CD4-positive, alpha-beta T cell treated with Interleukin-2 at 100 ng/mL for 4 hours (primary cell): ENCODE measurements at places on chromosomes 5 and 9.

DNA sequence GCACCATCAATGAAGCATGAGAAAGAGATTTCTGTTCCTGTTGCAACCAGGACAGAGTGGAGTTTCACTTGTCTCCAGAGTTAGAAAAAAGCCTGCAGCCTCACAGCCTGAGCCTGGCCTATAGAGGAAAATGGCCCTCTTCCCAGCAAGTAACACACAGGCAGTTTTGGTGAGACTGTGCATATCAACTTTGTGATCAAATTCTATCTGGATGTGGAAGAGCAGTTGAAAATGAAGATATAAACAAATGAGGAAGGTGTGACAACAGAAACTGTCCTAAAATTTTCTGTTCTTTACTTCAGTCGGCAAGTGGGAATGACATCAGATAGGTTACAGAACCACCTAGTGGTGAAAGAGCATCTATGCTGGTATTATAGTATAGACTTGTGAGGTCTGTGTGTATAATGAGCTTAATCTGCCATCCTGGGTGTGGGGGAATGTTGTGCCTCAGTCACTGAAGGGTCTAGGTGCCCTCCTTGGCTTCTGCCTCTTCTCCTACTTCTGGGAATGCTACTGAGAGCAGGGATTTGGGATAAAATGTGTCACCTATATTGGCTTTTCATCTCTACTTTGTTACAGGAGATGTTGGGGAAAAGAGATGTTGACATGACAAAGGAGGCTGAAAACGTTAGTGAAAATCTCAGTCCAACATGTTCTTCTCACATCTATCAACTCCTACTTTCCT, 28.2 kb downstream of the YIPF5 start:
- DNase-seq: peak; percentile 30

DNA sequence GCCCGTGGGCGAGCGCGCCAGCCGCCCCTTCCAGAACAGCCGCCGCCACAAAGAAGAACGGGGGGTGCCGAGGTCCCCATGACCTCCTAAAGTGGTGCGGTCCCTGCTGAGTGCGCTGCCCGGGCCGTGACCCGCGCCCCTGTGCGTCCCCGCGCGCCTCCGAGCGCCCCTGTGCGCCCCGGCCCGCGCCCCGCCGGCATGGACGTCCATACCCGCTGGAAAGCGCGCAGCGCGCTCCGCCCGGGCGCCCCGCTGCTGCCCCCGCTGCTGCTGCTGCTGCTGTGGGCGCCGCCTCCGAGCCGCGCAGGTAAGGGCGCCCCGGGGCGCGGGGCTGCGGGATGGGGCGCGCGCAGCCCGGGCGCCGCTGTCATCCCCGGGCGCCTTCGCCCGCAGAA, 384 bp downstream of the COL5A1 start:
- no peak for DNase-seq

- DNase-seq: no peak
Observed at GRCh38 chr9:116843863-116844620, 156.9 kb downstream of the TRIM32 start.

GRCh38 chr5:65999061-65999723, 72.8 kb downstream of the ERBIN start:
- DNase-seq: no peak

GRCh38 chr5:113052041-113052795, 75.6 kb downstream of the DCP2 start:
- DNase-seq: no peak

DNA sequence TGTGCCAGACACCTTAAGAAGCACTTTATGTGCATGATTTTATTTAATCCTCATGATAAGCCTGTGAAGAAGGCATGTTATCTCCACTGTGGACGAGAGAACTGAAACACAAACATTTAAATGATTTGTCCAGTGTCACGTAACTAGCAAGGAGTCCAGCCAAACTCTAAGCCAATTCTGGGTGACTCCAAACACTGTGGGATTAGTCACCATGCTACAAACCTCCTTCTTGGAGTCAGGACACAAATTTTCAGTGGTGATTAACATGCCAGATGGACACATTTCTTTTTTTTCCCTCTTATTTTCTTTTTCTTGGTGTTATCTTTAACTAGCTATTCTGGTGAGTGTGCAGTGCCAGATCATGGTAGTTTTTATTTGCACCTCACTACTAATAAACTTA, 316.8 kb downstream of the NDUFS4 start:
- no peak for DNase-seq

- DNase-seq: no peak
Observed at GRCh38 chr9:4147476-4148230, 152.2 kb downstream of the GLIS3 start.

GRCh38 chr9:37977851-37978480, 74.0 kb upstream of the SLC25A51 start:
- DNase-seq: no peak

DNA sequence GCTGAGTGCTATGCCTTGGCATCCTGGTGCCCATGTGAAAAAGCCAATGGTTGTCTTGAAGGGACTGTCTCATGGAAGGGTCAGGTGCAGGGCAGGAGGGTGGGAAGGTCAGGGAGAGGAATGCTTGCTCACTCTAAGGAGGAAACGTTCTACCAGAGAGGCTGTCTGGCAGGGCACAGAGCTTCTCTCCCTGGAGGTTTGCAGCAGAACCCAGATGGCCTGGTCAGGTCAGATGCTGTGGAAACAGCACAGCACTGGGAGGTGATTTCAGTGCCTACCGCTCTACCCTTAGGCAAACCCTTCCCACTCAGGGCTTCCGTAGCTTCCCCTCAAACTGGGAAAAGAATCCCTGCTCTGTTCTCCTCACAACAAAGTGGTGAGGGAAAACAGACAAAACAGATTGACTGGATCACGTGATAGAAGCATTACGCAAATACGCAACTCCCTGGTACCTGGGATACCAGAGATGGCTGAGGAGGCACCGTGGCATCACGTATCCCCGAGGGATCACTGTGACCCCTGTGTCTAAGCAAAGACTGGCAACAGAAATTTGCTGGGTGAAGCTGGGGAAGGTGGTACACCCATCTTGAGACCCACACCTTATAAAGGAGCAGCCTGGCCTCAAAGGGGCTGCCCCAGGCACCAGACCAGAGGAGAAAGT, 3.9 kb upstream of the MGAT1 start:
- DNase-seq: no peak

DNA sequence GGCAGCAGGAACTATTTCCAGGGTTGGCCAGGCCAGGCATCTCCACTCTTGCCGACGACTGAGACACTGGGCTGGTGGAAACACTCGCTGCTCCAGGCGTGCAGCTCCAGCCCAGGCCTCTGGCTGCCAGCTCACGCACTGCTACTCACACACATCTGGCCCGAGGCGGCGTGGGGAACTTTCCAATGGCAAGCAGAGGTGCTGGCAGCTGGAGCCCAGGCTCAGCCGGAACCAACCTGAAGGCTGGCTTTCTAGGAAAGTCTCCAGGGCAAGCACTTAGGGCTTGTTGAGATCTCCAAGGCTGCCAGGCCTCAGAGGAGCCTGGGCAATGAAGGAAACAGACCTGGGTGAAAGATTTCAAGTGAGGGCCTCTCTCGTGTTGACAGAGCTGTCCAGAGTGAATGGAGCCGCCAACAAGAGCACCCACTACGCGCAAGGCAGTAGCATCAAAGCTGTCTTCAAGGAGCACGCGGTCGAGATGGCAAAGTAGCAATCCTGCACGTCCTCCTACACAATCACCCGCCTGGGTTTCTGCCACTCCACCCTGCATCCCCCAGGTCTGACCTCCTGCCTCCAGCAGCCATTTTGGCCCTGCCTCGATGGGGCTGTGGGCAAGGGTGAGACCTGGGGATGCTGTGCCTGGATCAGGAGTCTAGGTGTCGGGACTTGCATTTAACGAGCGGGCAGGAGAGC, 14.4 kb downstream of the SH3PXD2B start:
- DNase-seq: no peak

GRCh38 chr9:94298949-94299599, 29.4 kb downstream of the NUTM2F start:
- DNase-seq: no peak

DNA sequence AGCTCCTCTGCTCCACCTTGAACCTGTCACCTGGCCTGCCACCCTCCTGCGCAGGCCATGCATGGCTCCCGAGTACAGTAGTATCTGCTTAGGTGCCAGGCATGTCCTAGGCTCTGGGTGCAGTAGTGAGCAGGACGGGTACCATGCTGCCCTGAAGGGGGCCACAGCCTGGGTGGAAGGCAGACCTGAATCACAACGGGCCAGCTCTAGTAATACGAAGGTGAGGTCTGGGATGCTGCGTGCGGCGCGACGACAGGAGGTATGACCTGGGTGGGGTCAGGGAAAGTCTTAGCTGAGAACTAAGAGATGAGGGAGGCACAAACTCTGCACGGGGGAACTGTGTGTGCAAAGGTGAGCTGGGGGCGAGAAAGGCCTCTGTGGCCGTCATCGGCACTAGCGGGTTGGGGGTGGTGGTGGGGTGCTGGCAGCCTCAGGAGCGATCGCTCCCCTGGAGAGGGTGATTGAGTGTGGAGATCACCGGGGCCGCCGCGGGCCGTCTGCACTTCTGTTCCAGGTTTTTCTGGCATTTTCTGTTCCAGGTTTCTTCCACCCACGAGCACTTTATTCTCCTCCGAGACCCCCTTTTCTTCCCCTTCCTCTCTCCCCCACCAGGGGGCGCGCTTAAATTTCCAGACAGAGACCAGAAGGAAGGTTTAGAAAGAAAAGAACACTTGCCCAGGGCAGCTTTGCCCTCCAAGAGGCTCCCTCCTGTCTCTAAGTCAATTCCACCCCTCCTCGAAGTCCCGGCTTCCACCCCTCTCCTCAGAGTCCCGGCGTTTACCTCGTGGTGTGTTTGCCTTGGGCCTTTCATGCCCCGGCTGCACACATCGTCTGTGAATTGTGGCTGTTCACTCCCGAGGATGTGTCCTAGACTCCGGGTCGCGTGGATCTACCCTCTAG, 15.1 kb downstream of the PDLIM4 start:
- DNase-seq: peak; percentile 66

GRCh38 chr5:103075442-103075841, 44.5 kb downstream of the GIN1 start:
- no peak for DNase-seq

GRCh38 chr9:7085357-7085756, 327.6 kb downstream of the KDM4C start:
- DNase-seq: no peak

DNA sequence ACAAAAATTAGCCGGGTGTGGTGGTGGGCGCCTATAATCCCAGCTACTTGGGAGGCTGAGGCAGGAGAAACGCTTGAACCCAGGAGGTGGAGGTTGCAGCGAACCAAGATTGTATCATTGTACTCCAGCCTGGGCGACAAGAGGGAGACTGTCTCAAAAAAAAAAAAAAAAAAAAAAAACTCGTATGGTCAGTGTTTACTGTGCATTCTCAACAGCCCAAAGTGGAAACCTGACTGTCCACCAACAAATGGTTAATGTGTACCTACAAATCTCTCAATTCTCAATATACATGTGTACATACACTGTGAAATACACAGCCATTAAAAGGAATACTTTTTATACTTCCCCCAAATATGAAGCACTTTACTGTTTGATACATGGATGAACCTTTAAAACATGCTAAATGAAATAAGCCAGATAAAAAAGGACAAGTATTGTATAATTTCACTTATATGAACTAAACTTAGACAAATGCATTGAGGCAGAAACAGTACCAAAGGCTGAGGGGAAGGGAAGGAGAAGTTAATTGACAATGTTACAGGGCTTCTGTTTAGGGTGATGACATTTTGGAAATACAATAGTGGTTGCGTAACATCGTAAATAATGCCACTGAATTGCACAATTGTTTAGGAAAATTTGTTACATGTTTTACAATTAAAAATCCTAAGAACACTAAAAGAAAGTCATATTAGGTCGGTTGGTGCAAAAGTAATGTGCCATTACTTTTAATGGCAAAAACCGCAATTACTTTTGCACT, 16.5 kb downstream of the DNAJA1 start:
- DNase-seq: no peak

- DNase-seq: no peak
Observed at GRCh38 chr5:147809830-147810666, 21.4 kb downstream of the SPINK1 start.

- no peak for DNase-seq
Observed at GRCh38 chr5:124238350-124238749, 508.1 kb downstream of the ZNF608 start.

DNA sequence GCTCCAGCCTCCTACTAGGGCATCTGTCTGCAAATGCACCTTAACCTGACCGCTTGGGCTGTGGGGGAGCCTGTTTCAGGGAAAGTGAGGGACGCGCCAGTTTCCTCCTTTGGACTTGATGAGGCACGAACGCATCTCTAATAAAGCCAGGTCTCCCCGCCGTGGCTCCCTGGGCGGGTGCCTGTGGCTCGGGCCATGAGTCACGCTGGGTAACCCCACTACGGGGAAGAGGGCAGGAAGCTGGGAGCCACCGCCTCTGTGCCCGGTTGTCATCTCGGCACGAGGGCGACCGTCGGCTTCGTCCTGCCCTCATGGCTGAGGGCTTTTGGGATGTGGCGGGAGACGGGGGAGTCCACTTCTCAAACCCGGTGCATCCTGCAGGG, 12.1 kb downstream of the NOTCH1 start:
- DNase-seq: peak; percentile 87

DNA sequence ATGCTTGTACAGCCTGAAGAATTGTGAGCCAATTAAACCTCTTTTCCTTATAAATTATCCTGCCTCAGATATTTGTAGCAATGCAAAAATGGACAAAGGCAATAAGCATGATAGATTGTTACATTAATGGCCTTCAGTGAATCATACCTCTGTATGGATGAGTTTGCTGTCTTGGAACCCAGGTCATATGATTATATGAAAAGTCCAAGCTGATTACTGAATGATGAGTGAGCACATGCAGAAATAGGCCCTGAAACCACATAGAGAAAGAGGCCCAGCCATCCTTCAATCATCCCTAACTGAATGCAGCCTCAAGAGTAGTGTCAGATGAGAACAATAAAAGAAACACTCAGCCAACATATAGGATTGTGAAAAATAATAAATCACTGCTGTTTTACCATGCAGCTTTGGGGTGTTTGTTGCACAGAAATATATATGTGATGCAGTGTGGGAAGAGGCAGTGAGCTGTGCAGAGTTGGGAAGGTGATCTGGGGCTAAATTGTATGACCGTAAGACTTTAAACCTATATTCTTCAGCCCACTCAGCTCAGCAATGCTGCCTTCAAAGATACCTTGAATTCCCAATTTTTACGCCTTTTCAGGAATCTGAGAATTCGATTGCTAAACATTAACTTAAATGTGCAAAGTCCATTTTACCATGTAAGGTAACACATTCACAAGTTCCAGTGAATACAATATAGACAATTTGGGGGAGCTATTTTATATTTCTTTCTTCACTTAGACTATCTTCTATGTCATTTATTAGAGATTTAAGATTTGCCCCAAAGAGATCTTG, 36.3 kb upstream of the SHISAL2B start:
- DNase-seq: no peak

DNA sequence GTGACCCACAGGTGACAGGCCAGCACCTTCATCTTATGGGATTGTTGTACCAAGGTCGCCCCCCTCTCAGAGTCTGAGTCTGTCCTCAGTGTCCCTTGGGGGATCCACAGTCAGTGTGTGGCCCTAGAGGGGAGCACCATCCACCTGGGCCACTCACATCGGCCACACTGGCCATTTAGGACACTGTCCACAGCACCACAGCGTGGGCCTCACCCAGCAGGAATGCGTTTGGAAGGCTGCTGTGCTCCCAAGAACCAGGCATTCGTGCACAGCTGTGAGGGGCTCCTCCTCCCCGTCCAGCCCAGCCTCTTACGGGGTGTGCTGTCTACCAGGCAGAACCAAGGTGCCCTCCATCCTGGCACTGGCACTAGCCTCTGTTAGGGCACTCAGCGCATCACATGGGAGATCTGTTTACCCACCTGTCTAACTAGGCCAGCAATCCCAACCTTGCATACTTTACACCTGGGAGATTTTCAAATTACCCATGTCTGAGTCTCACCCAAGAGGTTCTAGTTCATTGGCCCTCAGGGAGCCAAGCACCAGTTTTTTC, 24.5 kb upstream of the UBE2QL1 start:
- no peak for DNase-seq

GRCh38 chr5:173042763-173043107, 13.4 kb upstream of the CREBRF start:
- no peak for DNase-seq
